Activated naive CD4-positive, alpha-beta T cell treated with anti-CD3 and anti-CD28 coated beads, Interleukin-2, amount 50 U/mL, for 72 hours (primary cell): ENCODE measurements at places on chromosomes 3 and 15.
A peak's percentile ranks its signal among the peaks of the same experiment; 100 is the strongest.

DNA sequence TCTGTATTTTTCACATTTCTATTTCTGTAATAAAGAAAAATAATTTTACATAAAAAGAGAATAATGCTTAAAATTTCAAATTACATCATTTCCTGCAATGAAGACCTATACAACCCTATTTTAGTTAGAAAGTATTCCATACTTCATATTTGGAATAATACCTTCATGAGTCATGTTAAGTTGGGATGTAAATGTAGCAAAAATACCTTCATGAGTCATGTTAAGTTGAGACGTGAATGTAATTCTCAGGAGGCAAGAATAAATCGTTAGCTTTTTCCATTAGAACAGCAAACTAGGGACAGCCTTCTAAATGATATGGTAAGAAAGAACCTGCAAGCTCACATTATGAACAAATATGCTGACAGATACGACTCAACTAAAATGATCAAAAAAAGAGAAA, 91.9 kb downstream of the NAALADL2 start:
- no peak for DNase-seq

- DNase-seq, result no peak
Observed at GRCh38 chr15:56225520-56225919, 18.2 kb downstream of the RFX7 start.

DNA sequence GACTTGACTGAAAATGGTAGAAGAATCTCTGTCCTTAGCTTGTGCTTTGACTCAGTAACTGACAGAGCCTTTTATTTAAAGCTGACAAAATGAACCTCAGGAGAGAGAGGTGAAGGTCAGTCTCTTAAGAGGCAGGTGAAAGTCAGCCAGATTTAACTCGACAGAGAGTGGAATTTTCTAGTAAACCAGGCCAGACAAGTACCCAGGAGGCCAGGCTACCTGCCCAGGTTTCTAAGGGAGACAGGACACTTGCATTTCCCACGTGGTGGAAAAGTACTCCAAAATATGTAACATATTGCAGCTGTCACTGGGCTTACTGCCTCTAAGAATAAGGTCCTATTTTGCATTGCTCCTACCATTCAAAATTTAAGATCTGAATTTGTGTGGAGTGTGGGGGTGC, 167.9 kb downstream of the FMN1 start:
- DNase-seq, result no peak

DNA sequence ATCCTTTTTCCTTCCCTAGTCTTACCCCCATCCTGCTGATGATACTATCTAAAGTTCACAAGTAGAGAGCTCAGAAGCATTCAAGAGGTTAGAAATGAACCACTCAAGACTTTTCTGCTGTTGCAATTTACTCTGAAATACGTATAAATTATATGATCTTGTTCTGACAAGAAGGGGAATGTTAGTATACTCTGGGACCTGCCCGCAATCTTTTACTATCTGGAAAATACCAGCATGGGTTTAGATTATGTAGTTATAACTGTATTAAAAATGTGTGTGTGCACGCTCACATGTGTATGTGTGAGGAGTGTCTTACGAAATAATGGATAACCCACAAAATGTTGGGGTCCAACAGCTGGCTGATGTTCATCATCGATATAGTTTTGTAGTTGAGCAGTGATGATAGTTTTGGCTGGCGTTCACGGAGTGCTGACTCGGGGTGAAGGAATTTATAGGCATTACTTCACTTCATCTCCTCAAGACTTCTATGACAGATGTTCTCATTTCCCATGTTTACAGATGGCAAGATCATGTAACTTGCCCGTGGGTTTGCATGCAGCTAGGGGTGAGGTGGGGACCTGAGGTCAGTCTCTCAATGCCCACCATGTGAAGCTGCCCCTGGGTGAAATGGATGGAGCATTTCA, 297.5 kb upstream of the LYSMD4 start:
- no peak for DNase-seq

DNA sequence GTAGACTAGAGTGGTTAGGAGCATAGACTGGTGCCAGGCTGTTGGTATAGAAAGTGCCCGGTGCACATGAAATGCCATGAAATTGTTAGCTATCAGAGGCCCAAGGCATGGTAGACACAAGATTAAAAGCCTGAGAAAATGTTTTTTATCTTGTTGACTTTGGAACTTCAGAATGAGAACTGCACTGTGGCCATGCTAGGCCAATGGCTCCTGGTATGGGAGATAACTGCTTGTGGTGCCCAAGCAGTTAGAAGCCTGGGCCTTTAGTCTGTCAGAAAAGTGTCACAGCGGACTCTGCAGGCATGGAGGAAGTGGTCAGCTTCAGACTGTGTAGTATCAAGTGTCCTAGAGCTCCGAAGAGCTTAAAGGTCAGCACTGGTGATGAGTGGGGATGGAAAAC, 11.9 kb downstream of the FYCO1 start:
- DNase-seq, result no peak

DNA sequence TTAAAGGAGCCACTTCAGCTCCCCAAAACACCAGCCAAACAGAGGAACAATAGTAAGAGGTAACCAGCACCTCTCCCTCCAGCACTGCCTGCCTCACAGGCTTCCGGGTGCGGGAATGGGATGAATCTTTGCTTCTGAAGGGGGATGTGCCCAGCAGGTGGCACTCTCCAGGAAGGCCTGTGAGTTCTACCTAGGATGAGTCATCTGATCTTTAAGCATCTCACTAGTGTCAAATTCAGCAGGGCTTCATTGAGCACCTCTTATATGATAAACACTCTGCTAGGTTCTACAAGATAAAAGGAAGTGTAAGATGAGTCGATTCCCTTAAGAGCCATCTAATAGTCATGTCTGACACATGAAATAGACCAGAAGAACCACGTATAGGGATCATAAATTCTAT, 237.4 kb upstream of the UMPS start:
- peak; percentile 14 for DNase-seq
